ENCODE measurements at places on chromosomes 3 and 15.

DNA sequence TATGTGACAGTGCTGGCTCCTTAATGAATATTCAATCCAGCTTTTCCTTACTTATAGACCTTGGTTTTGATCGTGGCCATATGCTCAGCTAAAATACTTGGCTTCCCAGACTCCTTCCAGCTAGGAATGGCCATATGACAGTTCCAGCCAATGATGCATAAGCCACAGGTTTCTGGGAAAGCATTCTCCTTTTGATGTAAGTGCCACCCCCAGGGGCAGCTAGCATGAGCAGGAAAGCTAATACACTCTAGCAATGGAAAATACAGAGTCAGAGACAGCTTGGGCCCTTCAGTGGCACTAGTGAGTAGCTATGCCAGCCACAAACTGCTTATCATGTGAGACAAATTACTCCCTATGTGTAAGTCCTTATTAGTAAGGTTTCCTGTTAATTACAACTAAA, 26.7 kb downstream of the TBC1D2B start:
- DNase-seq = no peak

DNA sequence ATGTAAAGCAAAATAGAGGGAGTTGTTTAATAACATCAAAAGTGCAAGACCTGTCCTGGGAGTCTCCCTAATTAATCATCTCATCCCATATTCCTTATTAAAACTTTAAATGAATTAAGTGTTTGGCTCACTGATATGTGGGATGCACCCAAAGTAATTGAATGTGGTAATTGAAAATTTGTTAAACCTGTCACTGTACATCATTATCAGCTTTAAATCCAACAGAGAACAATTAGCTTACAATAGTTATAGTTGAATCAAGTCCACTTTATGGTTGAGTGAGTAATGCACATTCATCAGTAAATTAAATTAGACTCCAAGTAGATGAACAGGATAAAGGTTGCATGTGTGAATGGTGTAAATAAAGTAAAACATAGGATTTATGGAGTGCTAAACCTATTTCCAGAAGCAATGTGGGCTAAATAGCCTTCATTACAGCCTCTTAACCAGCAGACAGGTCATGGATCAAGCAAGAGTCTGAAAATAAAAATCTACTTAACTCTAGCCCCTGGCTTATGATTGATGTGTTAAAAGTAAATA, 608.2 kb upstream of the CCDC54 start:
- DNase-seq = no peak

DNA sequence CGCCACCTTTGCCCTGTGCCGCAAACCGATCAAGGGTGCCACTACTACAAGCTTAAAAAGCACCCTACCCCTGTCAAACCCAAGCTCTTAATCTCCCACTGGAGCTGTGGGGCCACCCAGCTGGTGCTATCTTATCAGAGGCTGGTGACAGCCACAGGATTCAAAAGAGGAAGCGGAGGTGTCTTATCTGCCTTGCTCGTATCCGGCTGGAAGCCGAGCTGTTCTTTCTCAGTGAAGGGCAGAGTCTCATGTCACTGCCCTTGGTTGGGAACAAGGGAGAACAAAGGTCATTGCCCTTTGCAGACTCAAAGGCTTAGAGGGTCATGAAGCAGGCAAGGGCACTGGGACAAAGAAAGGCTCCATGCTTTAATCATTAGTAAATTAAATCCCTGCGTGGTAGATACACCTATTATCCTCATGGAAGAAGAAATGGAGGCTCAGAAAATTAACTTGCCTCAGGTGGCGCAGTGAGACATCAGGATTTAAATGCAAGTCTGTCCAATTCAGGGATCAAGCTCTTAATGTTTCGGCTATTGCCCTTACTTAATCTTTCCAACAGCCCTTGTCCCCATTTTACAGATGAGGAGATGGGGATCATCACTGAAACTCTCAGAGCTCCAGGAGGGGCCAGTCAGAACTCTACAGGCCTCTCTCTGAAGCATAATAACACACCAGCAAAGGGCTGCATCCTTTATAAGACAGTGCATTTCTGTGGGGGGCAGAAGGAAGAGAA, 360.0 kb upstream of the PROK2 start:
- DNase-seq = no peak

GRCh38 chr3:133486658-133487057, 86.8 kb downstream of the BFSP2 start:
- no peak for DNase-seq

- no peak for DNase-seq
Measured at GRCh38 chr15:52221730-52222129, 30.5 kb upstream of the GNB5 start.

- DNase-seq = no peak
Measured at GRCh38 chr3:9316881-9317361, 45.9 kb upstream of the THUMPD3 start.

DNA sequence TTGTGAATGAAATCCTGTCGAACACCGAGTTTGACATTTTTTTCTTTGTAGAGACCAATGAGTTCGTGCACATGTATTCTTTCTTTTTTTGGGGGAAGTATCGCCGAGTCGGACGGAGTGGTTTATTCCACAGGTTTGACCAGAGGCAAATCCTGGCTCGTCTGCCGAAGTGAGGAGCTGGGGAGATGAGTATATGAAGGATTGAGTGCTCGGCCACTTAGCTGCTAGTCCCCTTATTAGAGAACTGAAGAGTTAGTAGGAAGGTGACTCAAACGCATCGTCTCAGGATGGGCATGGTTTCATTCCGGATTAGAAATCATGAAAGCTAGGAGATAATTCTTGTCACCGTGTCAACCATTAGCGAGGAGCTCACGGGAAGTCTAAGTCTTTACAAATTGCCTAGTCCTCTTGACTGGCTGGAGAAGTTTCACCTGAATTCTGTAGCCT, 154.7 kb upstream of the GOLIM4 start:
- DNase-seq = no peak

DNA sequence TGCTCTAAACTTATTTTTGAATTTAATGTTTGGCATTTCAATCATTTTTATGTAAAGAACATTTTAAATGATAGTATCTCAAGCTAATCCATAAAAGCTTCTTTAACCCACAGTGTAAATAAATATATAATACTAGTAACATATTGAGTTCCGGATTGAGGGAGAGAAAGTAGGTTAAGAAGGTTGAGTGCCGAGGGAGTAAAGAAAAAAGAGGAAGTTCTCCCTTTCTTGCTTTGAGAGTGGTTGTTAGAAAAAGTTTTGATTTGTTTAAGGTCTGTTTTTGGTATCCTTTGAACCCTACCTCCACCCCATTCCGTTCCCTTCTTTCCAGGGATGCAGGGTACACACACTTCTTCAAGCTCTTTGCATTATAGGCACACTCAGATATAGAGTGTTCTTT, 130.8 kb downstream of the VPS8 start:
- no peak for DNase-seq

- DNase-seq = no peak
Measured at GRCh38 chr3:61008153-61008997, 242.9 kb downstream of the FHIT start.

DNA sequence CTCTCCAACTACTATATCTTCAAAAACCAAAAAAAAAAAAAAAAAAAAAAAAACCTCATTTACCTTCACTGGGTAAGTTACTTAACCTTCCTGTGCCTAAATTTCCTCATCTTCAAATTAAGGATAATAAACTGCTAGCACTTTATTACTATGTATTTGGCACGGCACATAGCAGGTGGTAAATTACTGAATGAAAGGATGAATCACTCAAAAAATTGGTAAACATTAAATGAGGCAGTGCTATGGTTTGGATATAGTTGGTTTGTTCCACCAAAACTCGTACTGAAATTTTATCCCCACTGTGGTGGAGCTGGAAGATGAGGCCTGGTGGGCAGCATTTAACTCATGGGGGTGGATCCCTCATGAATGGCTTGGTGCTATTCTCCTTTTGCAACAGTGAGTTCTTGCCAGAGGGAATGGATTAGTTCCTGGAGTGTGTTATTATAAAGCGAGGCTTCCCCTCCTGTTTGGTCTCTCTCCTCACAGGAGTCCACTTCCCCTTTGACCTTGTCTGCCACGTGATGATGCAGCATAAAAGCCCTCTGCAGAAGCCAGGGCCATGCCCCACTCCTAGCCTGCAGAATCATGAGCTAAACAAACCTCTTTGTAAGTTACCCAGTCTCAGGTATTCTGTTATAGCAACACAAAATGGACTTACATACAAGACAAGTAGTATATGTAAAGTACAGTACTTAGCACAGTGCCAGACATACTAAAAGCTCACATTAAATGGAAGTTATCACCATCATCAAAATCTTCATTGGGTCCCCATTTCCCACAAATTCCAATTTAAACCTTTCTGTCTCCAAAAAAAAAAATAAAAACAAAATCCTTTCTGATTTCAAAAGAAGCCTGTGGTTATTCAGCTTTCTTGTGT, 20.6 kb downstream of the DCUN1D1 start:
- DNase-seq = no peak

GRCh38 chr15:35038626-35039451, 46.3 kb downstream of the NANOGP8 start:
- no peak for DNase-seq

DNA sequence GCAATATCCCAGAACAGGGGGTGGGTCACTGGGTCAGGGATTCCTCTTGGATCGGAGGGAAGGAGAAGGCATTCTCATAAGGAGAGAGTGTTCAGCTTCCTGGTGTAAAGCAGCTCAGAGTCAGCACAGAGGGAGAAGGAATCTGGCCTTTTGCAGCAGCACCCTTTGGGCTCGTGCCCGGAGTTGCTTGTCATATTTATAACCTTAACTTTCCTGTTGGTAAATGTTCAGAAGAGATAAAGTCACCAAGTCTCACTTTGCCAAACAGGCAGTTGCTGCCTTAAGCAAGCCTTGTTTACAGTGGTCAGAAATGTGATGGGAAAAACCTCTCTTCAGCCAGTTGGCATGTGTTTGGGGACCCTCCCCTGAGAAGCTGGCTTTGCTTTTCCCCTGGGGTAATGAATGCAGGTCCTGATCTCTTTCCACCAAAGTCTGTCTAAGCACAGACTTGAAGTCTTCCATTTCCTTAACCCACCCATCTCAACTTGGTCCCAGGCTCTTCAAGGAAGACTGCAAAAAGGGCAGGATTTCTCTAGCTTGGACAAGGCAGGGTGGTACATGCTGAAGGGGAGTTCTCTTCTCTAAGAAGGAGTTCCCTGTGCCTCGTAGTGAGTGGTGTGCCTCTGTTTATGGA, 206.9 kb upstream of the BHLHE40 start:
- no peak for DNase-seq

DNA sequence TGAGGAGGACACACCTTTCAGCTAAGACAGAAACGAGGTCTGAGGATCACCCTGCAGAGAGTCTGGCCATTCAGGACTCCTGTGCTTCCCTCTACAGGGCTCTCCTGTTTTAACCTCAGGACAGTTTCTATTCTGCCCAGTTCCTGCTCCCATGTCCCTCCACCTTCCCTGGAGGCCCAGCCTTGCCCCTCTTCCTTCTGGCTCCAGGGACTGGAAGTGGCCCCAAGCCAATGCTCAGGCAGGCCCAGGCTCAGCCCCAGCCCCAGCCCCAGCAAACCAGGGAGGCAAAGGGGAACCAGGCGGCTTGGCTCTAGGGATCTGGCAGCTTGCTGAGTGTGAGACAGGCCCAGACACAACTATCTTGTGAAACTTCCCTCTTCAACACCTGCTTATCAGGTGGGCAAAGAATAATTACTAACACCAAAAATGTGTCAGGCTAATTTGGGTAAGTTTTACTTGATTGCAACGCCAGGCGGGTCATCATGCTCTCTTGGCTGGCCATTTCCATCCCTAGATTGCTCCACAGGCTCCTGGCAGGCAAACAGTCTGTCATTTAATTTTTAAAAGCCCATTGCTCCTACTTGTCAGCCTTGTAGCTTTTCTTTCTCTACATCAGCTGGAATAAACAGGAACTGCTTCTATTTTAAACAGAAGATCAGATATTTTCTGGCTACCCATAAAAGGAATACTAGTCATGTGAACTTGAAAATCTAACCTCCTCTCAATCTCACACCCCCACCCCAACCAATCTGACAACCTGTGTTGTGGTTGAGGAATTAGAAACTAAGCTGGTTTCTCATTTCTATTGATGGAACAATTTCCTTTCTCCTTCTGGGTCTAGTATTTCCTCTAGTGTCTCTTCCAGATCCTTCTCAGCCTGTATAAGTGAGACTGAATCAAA, 33.5 kb downstream of the UPK1B start:
- no peak for DNase-seq

- no peak for DNase-seq
Measured at GRCh38 chr15:31062911-31063310, 38.6 kb downstream of the TRPM1 start.

- DNase-seq = no peak
Measured at GRCh38 chr3:171873580-171873979, 30.4 kb downstream of the TMEM212 start.

GRCh38 chr3:15630646-15631350, 29.3 kb downstream of the BTD start:
- DNase-seq = no peak

- no peak for DNase-seq
Measured at GRCh38 chr3:151871639-151872468, 1.6 kb upstream of the SUCNR1 start.

- no peak for DNase-seq
Measured at GRCh38 chr3:160784853-160785252, 28.8 kb downstream of the PPM1L start.

- DNase-seq = no peak
Measured at GRCh38 chr3:65083240-65083639, 395.4 kb upstream of the ADAMTS9 start.

GRCh38 chr15:45389351-45389750, 11.0 kb upstream of the GATM start:
- no peak for DNase-seq

DNA sequence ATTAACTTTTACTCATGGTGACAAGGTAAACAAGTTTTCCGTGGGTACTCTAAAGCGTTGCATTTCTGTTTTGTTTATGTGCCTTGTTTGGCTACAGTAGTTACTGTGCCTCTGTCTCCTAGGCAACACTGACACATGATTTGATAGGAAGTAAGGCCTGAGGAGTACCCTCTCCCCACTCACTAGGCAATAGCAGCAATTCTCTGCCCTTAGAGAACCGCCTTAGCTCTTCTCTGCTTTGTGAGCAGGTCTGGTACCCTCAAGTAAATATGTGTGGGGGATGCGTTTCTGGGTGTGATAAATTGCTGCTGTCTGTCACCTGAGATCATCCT, at the start of gene IL5RA:
TSS of gene IL5RA (minus strand) at position 76 of the 332 bp plus-strand sequence. CDS start 5,390 bp downstream, outside the sequence.
- DNase-seq = no peak

DNA sequence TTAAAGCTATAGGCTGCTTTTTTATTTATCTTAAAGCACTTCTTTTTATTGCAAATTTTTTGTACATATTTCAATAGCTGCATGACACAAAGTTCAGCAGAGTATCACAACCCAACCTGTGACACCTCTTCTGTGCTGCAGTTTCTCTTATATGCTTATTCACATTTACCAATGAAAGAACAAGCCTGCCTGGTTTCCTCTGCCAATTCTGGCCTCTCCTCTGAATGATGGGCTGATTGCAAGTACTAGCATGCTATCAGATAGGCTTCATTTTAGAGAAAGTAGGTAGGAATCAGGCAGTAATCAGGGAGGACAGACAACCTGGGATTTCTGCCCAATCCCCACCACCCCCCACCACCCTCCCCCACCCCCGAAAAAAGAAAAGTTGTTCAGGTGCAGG, 26.6 kb downstream of the ACKR4 start:
- DNase-seq = no peak

- DNase-seq = no peak
Measured at GRCh38 chr15:55222588-55222987, 25.8 kb upstream of the RSL24D1 start.

- no peak for DNase-seq
Measured at GRCh38 chr15:37165395-37165794, 65.0 kb upstream of the MEIS2 start.
